ENCODE measurements at places on chromosomes 11 and 22.
A peak's percentile ranks its signal among the peaks of the same experiment; 100 is the strongest.

- no peak for DNase-seq
These were observed 34.9 kb downstream of the SCUBE1 start for GRCh38 chr22:43308060-43308830.

- DNase-seq: no peak
These were observed 13.6 kb downstream of the PLA2G6 start for GRCh38 chr22:38167988-38168407.

DNA sequence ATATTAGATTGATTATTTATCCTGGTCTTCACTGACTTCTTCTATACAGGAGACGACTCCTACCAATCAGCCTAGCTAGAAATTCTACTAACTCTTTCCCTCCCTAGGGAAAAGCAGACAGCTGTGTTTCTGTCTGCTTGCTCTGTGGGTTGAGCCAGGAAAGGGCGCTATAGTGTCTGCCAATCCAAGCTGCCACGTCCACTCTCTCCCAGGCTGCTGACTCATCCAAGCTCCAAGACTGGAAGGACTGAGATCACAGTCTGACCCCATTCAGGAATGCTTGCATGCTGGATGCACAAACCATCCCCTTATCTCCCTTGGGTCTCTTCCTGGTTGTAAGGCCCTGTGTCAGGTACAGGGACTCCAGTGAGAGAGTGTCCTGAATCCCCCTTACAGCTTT lies 955.6 kb downstream of the OPCML start:
- no peak for DNase-seq

DNA sequence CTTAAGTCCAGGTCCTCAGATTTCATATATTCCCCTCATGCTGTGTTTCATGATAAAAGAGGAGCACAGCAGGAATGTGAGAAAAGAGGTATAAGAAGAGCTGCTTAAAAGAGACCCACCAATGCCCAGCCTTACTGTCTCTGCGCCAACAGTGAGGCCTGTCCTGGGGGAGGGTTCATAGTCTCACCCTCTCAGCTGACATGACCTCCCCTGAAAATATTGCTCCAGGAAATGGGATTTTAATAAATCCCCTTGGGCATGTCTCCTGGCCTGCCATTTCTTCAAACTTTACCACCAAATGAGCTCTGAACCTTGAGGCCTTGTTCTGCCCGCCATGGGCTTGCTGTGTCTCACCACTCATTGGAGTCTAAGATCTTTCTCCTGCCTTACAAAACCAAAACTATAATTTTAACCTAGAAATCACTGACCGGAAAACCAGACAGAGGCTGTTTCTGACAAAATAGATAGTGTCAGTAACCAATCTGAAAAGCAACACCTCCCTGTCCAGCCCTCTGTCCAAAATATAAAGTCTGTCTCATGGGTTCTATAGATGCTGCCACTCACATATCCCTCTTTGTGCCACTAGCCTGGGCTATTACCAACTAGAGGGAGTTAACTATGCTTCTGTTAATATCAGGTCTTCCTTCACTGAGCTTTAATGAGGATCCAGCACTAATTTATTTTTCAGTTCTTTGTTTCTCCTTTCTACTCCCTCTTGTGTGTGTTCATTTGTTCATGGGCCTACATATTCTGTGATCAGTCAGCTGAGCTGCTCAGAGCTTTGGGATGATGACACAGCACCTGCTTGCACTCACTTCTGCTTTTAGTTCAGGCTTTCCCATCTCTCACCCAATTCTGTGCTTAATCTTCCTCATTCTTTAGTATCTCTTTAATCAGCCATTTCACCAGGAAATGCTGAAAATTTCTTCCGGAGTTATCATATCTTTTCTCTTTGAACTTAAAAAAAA lies at the start of gene OR2AG2:
TSS of gene OR2AG2 (minus strand) at position 51 of the 968 bp plus-strand sequence. CDS start 3,019 bp downstream, outside the sequence.
- no peak for DNase-seq

DNA sequence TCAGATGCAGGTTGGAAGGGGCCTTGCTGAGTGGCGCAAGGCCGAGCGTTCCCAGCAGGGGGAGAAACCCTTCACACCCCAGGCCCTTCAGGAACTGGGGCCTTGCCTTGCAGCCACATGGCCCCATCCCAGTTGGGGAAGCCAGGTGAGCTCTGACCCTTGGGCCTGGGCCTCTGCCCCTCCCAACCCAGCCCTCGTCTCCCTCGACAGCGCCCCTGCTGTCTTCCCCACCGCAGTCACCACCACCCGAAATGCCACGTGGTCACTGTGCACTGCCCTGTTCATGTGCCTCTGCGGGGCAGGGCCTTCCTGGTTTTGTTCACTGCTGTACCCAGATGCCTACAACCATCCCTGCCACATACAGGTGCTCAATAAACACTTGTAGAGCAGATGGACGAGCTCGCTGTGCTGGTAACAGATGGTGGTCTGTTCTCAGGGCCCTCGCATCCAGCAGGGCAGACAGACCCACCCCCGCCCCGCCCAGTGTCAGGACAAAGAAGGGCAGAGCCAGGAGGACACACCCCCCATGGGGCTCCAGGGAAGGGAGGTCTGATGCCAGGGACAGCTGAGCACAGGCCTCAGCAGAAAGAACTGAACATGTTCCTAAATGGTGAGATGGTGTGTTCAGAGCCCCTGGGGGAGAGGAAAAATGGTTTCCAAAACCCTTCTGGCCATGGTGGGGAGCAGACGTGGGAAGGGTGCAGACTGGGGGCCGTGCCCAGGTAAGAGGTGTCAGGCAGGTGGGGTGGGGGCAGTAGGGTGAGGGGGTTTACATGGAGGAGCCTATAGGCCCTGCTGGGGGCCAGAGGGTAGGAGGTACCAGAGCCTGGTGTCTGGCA lies 3.7 kb downstream of the POLR2L start:
- no peak for DNase-seq

DNA sequence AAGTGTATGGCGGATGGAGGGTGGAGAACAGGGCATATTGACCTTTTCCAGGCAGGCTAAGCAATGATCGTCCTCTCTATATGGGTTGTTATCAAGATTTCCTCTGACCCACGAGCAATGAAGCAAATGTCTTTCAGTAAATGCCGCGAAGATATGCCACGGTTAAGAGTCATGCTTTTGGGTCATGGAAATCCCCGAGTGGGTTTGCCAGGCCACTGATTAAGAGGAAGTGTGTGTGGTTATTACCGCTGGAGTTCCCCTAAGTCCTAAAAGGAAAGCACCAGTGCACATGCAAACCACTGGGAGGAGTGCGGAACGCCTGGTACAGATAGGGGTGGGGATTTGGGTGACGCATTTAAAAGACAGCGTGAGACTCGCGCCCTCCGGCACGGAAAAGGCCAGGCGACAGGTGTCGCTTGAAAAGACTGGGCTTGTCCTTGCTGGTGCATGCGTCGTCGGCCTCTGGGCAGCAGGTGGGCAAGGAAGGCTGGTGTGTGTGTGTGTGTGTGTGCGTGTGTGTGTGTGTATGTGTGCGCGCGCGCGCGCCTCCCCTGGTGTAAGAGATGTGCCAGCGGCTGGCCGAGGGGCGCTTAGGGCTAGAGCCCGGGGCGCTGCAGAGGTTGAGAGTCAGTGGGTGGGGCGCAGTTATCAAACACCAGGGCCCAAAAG lies at the start of gene BIRC3:
TSS of gene BIRC3 (plus strand) at position 386 of the 669 bp plus-strand sequence. CDS start 7,026 bp downstream, outside the sequence.
- DNase-seq: peak; percentile 78

DNA sequence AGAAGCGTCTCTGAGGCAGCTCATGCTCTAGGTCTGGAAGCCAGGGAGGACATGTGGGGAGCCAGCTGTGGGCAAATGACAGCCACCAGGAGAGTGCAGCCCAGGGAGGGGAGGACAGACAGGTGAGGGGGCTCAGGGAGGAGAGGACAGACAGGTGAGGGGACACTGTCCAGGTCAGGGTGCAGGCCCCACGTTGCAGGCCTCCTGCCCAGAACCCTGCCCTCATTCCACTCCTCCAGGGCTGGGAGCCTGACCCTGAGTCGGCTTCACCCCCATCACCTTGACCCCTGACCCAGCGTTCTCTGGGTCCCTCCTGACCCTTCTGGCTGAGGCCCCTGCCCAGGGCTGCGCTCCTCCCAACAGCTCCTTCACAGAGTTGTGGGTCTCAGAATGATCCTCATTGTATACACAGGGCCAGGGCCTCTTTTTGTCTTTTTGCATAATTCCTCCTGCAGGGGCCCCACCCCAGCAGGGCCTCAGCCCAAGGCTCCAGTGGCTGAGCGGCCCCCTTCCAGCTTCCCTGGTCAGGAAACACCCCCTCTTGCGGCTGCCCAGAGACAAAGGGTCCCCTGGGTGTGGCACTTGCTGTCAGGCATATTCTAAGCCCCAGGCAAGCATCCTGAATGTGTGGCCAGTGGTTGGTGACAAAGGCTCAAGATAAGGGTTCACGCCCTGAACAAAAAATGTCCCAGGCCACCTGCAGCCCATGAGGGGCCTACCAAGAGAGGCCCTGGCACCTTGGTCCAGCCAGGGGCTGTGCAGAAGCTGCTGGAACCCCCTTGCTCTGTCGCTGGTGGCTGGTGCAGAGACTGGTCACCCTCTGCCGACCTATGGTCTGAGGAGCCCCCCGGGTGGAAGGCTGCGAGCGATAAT lies 853.0 kb downstream of the BRD1 start:
- DNase-seq: no peak

DNA sequence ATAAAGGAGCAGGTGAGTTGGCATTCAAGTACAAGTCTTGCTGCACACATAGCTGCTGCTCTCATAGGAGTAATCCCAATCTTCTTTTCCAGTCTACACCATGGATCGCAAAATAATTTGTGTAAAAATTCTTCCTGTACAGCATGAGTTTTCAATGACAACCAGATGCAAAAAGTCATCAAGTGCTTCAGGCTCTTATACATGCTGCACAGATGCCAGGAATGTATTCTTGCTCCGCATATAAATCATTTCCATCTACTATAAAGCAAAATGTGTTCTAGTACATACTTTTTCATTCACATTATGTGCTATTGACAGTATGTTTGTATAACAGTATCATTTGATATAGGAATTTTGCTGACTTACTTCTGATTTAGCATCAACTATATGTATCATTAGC lies 35.4 kb downstream of the NXPE2 start:
- DNase-seq: no peak

GRCh38 chr22:30455075-30455840 lies 16.6 kb downstream of the SEC14L3 start:
- no peak for DNase-seq

- DNase-seq: no peak
These were observed 1176.4 kb downstream of the BRD1 start for GRCh38 chr22:48651036-48651890.

- no peak for DNase-seq
These were observed 17.1 kb downstream of the MAFF start for GRCh38 chr22:38218661-38219622.

DNA sequence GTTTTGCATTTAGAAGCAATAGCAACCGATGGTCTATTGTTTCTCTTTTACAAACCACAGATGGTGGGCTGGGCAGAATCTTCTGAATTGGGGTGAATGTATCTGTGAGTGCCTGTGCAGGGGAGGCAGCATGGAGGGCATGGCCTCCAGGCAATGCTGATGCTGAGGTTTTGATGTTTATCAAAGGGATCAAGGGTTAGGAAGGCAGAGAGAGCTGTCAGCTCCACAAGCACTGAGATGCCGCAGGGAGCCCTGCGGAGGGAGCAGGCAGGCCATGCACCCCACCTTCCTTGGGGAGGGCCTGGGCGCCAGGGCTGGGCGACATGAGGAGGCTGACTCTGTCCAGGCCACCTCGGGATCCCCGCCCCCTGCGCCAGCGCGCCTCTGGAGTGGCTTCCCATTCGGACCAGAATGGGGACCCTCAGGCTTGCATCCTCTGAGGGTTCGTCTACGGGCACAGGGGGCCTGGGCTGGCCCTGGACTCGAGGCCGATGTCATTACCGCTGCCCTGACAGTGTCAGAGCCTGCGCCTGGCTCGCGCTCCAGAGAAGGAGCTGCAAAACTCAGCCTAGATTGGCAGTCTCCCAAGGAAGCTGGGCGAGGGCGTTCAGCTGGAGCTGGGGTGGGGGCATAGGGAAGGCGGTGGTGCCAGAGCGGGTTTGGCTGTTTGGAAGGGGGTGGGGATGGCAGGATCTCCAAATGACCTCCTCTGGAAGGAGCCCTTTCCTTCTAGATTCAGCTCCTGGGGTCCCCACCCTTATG lies 13.9 kb upstream of the TH start:
- DNase-seq: no peak

GRCh38 chr11:84173078-84173477 lies 886.9 kb upstream of the CCDC90B start:
- no peak for DNase-seq

DNA sequence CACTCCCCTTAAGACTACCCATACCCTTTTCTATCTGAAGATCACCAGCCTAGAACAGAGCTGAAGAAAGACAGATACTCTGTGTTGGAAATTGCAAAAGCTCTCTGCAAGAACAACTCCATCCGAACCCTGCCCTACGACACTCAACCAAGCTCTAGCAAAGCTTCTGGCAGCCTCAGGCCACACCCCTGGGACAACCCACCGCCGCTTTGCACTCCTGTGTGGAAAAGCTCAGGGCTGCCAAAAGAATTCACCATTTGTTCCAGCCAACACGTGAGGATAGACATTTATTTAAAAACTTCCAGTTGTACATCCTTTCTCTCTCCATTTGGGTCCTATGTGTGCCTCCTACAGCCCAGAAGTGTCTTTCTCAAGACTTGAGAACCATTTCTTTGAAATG lies 62.4 kb upstream of the CD5 start:
- DNase-seq: no peak

DNA sequence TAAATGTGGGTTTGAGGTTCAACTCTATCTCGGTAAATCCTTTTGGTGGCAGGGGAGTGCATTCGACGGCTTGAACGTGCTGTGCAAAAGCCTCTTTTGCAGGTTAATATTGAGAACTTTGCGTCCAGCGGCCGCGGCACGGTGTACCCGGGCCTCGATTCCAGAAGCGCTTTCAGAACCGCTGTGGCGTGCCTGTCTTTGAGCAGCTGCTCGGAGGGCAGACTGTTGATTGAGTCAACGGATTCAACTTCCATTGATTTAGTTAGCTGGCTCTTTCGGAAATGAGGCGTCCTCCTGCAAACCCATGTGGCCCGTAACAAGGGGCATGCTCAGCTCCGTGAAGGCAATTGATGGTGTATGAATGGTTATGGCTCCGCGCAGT lies 1247.8 kb downstream of the BRD1 start:
- no peak for DNase-seq

GRCh38 chr11:89608234-89608966 lies 101.7 kb upstream of the TRIM77 start:
- DNase-seq: no peak

GRCh38 chr22:46178755-46179505 lies 28.6 kb downstream of the PPARA start:
- DNase-seq: no peak

GRCh38 chr11:99505831-99506230 lies 485.1 kb downstream of the CNTN5 start:
- no peak for DNase-seq

GRCh38 chr22:44898236-44898635 lies 111.6 kb downstream of the PHF21B start:
- no peak for DNase-seq

GRCh38 chr11:126879516-126879915 lies 121.1 kb downstream of the KIRREL3 start:
- no peak for DNase-seq

- no peak for DNase-seq
These were observed 30.2 kb upstream of the ACCSL start for GRCh38 chr11:44017443-44018126.

DNA sequence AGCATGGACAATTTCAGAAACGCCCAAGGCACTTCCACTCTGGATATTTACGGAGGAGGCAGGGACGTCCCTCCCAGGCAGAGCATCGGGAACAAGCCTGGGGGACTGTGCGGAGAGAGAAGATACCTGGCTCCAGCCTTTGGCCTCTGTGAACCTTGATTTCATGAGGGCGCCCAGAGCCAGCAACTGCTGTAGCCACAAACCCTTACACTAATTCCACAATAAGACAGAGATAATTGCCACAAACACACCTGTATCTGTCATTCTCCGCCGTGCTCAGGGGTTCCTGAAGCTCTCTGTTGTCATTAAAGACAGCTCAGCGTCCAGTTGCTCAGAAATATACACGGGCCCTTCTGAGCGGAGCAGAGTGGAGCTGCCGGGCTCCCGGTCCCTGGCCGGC lies 1292.1 kb downstream of the TBC1D22A start:
- no peak for DNase-seq
